ENCODE measurements at places on chromosomes 3 and 15.

- peak; percentile 31 for DNase-seq
Measured at GRCh38 chr3:8987645-8988383, 24.5 kb upstream of the RAD18 start.

GRCh38 chr3:56720849-56721248 is 37.8 kb upstream of the TASOR start:
- no peak for DNase-seq

GRCh38 chr15:57133127-57133968 is 214.9 kb downstream of the TCF12 start:
- DNase-seq = no peak

DNA sequence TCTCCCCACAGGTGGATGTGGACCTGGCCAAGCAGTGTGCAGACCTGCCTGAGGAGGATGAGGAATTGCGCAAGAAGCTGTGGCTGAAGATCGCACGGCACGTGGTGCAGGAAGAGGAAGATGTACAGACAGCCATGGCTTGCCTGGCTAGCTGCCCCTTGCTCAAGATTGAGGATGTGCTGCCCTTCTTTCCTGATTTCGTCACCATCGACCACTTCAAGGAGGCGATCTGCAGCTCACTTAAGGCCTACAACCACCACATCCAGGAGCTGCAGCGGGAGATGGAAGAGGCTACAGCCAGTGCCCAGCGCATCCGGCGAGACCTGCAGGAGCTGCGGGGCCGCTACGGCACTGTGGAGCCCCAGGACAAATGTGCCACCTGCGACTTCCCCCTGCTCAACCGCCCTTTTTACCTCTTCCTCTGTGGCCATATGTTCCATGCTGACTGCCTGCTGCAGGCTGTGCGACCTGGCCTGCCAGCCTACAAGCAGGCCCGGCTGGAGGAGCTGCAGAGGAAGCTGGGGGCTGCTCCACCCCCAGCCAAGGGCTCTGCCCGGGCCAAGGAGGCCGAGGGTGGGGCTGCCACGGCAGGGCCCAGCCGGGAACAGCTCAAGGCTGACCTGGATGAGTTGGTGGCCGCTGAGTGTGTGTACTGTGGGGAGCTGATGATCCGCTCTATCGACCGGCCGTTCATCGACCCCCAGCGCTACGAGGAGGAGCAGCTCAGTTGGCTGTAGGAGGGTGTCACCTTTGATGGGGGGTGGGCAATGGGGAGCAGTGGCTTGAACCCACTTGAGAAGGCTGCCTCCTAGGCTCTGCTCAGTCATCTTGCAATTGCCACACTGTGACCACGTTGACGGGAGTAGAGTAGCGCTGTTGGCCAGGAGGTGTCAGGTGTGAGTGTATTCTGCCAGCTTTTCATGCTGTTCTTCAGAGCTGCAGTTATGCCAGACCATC is 8.6 kb downstream of the VPS18 start:
- DNase-seq = no peak

GRCh38 chr3:127120851-127121647 is 71.9 kb upstream of the PRR23E start:
- no peak for DNase-seq

DNA sequence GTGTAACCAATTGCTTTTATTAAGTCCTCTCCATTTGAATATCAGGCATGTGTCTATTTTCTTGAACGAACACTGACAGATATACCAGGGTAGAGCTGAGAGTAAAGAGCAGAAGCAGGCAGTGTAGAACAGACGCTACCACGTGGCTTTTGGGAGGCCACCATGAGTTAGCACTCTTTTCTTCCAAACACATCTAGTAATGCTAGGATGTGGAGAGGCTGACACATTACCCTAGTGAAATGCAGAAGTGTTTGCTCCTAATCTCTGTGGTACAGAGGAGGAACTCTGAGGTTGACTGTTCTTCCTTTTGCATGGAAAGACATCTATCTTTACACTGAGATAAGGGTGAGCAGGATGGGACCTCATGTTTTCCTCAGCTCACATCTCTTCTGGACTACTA is 216.3 kb downstream of the SATB1 start:
- no peak for DNase-seq

GRCh38 chr3:16311960-16312451 is 47.0 kb downstream of the OXNAD1 start:
- DNase-seq = peak; percentile 68

- no peak for DNase-seq
Measured at GRCh38 chr3:69364354-69364753, 21.5 kb downstream of the FRMD4B start.

DNA sequence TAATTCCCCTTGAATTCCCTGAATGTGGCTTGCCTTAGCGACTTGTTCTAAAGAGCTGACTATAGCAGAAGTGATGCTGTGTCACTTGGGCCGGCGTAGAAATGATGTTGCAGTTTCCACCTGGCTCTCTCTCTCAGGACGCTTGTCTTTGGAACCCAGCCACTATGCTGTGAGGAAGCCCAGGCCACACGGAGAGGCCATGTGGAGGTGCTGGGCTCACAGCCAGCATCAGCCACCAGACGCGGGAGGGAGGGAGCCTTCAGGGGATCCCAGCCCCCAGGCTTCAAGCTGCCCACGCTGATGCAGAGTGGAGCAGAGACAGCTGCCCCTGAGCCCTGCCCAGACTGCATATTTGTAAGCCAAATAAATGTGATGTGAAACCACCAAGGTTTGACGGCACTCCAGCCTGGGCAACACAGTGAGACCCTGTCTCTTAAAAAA is 18.6 kb downstream of the RNU5B-1 start:
- no peak for DNase-seq

DNA sequence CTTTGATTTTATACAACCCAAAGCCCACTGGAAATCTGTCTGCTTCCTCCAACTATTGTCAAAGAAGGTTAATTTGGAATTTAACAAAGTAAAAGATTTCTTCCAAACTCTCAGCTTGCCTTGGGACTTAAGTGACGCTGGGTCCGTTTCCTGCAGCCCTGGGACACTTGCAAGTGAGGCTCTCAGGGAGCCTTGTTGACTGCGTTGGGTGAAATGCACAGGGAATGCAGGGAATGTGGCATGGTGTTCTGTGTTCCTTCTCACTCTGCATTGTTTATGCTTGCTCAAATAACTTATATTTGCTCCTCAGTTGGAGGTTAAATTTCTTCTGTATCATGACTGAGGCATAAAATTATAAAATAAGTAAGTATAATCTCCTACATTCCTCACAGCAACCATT is 60.9 kb upstream of the TJP1 start:
- no peak for DNase-seq
